ENCODE measurements at places on chromosomes 7 and 10. TPM values are rescaled to one million over a fixed set of nuclear protein-coding genes. Genes with fewer than 3 reads are reported as not detected.

PAX4 gene
- total RNA-seq, result not detected

DNA sequence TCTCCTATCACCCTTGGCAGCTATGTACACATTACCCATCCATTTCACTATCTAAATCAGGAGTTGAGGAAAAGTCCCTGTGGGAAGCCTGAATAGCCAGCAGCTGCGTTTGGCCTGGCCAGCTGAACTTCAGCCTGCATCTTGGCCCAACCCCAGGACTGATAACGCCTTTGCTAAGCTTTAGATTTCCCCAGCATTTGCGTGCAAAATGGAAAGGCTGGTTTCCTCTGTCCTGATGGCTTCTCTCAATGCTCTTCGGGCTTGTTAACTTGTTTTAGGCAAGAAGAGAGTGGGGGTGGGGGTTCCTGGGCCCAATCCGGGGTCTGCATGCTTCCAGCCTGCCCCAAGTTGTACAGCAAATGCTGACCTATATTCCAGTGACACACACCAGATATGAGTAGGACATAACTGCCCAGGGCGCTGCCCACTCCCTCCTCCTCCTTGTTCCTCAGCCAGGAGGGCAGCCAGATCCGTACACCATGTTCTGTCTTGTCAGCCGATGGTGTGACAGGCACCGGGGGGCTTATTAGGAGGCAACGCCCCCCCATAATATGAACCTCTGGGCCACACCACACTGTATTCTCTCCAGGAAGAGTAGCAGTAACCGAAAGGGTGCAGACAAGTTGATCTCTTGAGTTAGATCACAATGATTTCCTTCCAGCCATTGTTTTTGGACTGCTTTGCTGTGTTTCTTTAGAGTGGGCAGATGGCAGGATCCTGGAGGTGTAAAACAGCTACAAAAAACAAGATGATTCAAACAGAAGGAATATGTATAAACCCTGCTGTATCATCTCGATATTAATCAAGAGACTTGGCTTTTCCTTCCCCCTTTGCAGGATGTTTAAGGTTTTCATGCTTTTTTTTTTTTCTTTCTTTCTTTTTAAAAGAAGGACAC, 339.0 kb downstream of the RNLS start:
- no peaks in the 10 kb centered on the region for H3K36me3 ChIP-seq
- no peak overlapping the region for H3K27ac ChIP-seq
- H3K27me3 ChIP-seq, result peaks cover 6% of the 10 kb centered on the region

DNA sequence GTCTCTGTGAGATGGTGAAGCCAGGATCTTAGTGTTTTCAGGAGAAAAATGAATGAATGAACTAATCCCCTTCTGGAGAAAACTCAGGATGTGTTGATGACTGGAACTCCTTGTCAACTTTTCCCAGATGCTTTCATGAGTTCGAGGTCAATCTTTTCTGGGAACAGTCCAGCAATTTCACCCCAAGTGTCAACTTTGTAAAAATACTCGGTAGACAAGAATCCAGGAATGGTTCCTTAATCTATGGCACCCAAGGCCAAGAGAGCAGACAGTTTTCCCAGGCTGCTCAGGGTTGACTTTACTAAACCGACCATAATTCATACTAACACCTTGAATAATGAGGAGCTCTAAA, 31.1 kb upstream of the LYZL1 start:
- DNase-seq, result no peak
- no peaks in the 10 kb centered on the region for H3K36me3 ChIP-seq
- H3K27ac ChIP-seq, result no peak overlapping the region
- no peak overlapping the region for H3K4me3 ChIP-seq

GRCh38 chr7:1458683-1459511, at the start of gene MICALL2:
Gene MICALL2 (minus strand): TSS chr7:1459470. CDS start chr7:1459326, 144 bp downstream.
- peak within 1 kb of the TSS; percentile 45 for H3K27ac ChIP-seq
- no peaks in the 10 kb centered on the region for H3K36me3 ChIP-seq
- no peaks in the 10 kb centered on the region for H3K27me3 ChIP-seq
- peaks cover 22% of the 10 kb centered on the region for H3K4me1 ChIP-seq
- peak; percentile 55 for DNase-seq
- H3K4me3 ChIP-seq, result peak within 1 kb of the TSS; percentile 72

DNA sequence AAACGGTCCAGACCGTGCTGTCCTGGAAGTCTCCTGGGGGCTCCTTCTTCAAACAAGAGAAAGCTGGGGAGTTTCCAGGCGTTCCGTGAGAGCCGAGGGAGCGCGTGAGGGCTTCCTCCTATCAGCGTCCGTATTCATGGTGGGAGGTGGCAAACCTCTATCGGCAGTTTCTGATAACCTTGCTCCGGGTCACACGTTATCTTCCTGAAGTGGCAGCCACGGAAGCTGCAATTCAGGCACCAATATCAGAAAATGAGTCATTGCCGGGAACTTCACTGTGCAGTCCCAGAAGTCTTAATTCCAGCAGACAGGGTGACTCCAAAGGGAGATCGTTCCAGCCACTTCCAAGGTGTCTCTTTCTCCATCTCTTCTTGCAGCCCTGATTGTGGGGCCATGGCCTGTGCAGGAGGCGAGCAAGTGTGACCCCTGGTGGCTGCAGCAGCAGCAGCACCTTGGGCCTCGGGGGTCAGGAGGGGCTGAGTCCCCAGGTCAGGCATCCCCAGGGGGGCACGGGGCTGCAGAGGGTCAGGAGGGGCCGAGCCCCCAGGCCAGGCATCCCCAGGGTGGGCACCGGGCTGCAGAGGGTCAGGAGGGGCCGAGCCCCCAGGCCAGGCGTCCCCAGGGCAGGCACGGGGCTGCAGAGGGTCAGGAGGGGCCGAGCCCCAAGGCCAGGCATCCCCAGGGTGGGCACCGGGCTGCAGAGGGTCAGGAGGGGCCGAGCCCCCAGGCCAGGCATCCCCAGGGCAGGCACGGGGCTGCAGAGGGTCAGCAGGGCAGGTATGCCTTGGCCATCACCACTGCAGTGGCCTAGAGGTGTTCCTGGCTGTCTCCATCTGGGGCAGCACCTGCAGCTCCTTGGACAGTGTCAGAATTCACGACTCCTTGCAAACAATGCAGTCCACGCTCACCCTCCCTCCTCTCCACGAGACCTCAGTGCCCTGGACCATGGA, 538.7 kb downstream of the DNAJB6 start:
- no peak overlapping the region for H3K4me3 ChIP-seq
- DNase-seq, result peak; percentile 6

DNA sequence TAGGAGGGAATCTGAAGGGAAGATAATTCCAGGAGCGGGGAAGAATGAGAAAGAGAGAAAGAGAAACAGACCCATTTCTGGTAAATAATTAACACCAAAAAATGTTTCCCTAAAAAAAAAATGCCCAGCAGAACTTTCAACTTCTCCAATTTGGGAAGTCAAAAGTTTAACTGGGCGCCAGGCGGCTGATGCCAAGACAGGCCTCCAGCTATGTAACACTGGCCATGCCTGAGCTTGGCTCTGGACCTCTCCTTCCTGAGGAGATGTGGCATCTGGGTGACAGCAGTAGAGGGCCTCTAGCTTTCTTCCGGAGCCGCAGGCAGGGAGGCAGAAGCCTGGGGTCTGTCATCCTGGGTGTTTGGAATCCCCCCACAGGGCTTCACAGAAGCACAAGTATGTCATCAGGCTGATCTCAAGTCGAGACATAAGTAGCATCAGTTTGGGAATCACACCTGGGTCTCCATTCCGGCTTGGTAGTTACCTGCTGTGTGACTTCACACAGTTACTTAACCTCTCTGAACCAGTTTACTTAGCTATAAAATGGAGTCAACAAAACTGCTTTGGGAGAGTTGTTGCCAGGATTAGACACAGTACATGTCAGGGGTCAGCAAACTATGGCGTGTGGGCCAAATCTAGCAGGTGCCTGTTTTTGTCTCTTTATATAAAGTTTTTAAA, 50.5 kb upstream of the TCF7L2 start:
- no peak overlapping the region for H3K27ac ChIP-seq
- H3K27me3 ChIP-seq, result no peaks in the 10 kb centered on the region
- H3K4me1 ChIP-seq, result no peaks in the 10 kb centered on the region
- H3K36me3 ChIP-seq, result no peaks in the 10 kb centered on the region
- no peak overlapping the region for H3K4me3 ChIP-seq
- DNase-seq, result no peak

GRCh38 chr7:148687555-148687954, 11.1 kb upstream of the CUL1 start:
- H3K4me1 ChIP-seq, result no peaks in the 10 kb centered on the region
- H3K27ac ChIP-seq, result no peak overlapping the region
- no peaks in the 10 kb centered on the region for H3K27me3 ChIP-seq
- H3K36me3 ChIP-seq, result no peaks in the 10 kb centered on the region
- no peak for DNase-seq
- no peak overlapping the region for H3K4me3 ChIP-seq

GRCh38 chr10:132452651-132453469, 55.9 kb downstream of the PWWP2B start:
- peak; percentile 82 for DNase-seq
- no peaks in the 10 kb centered on the region for H3K27me3 ChIP-seq
- H3K36me3 ChIP-seq, result no peaks in the 10 kb centered on the region
- peaks cover 19% of the 10 kb centered on the region for H3K4me1 ChIP-seq
- H3K4me3 ChIP-seq, result peak overlapping the region; percentile 13

- peak overlapping the region; percentile 16 for H3K4me3 ChIP-seq
- peaks cover 76% of the 10 kb centered on the region for H3K4me1 ChIP-seq
- H3K36me3 ChIP-seq, result peaks cover 6% of the 10 kb centered on the region
- peak; percentile 88 for DNase-seq
- H3K27me3 ChIP-seq, result no peaks in the 10 kb centered on the region
- peak overlapping the region; percentile 79 for H3K27ac ChIP-seq
These were observed 74.1 kb downstream of the NRBF2 start for GRCh38 chr10:63206997-63207811.

ARL5B gene
- total RNA-seq, result 30.2 TPM

TUBB8 gene
- 0.24 TPM for total RNA-seq

DNA sequence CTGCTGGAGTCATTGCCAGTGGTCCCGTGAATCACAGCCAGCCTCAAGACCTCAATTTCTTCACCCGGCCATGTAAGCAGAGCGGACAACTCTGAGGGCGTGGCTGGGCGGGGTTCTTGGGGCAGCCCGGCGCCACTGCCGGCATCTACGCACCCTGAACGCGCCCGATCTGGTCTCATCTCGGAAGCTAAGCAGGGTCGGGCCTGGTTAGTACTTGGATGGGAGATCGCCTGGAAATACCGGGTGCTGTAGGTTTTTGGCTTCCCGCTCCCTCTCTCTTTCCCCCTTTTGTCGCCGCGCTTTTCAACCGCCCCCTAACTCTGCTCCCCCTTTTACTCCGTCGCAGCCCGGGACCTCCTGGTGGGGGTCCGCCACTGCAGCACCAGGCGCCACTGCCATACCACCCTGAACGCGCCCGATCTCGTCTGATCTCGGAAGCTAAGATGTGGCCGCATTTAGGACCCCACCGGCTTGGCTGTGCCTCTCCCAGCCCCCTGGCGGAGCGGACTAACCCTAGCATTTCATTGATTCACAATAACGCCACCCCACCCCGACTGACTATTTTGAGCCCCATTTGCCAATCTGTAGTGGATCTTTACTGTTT, 25.3 kb downstream of the GARIN1A start:
- H3K27me3 ChIP-seq, result peaks cover 4% of the 10 kb centered on the region
- peak overlapping the region; percentile 49 for H3K4me3 ChIP-seq
- H3K27ac ChIP-seq, result no peak overlapping the region

TRPV5 gene
- total RNA-seq, result not detected

GRCh38 chr7:110801502-110801901, 289.4 kb upstream of the LRRN3 start:
- no peaks in the 10 kb centered on the region for H3K36me3 ChIP-seq
- no peaks in the 10 kb centered on the region for H3K4me1 ChIP-seq
- no peak overlapping the region for H3K4me3 ChIP-seq
